Fibroblast of mammary gland (primary cell): ENCODE measurements at places on chromosomes 11 and 22.

DNA sequence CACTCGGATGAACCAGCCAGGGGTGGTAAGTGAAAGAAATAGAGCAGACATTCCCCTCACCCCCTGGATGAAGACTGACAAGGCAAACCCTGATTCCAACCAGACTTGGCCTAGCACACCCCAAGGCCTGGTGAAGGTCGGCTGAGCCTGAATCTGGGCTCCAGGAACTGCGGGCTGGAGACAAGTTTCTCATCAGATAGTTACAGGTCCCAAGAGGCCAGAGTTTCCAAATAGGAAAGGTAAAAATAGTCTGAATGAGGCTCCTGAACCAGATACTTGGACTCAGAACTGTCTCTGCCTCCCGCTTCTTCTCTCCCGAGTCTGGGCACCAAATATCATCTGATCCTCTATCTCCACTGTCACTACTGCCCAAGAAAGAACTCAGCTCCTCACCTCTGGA is 7.8 kb downstream of the ZMAT5 start:
- no peak for DNase-seq

DNA sequence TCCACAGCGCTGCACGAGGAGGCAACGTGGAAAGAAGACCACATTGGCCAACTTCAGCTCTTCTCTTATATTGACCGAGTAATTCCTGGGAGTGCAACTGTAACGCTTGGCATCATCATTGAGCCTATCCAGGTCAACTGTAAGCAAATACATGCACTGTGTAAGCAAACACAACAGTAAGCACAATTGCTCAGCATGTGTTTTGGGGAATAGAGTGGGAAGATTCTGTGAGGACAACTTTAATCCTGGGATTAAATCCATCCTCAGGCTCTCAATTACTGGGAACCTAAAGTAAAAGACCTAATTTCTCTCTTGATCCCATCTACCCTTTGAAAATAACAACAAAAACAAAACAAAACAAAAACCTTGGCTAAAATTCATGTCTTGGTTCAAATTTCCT is 109.5 kb upstream of the DDI1 start:
- DNase-seq, result no peak

DNA sequence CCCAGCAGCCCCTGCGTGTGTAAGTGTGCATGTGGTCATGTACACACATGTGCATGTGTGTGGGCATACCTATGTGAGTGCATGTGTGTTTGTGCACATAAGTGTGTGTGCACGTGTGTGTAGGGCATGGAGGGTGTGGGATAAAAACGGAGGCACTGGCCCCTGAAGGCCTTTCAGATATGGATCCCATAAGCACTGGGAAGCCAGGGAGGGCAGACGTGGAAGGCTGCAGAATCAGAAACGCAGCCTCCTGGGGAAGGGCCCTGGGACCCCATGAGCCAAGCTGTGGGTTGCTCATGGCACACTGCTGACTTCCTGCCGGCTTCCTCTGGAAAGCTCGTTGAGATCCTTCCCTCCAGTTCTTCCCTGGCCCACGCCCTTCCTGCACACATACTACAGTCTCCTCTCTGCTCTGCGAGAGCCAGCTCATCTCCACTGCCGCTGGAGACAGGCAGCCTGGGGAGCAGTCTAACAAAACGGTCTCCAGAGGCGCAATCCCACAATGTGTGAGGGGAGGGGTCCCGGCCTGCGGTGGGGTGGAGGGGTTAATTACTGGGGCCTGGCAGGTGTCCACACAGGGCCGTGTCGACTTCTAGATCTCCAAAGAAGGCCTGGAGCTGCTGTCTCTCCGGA is 435.2 kb upstream of the B3GAT1 start:
- no peak for DNase-seq

DNA sequence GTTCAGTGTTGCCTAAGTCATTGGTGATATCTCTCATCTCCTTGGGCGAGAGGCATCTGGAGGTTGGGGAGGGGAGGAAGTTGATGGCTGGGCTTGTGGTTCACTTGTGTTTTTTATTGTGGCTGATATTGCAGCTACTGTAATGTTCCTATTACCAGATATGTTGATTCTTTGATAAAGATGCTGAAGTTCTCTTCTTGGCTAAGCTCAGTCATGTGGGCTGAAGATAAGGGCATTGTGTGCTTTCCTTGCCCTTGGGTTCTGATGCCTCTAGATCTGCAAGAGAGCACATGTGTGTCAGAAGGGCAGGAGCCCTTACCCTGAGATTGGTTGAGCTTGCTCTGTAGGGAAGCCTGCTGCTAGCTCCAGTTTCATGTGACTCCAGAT is 12.0 kb downstream of the STX3 start:
- DNase-seq, result no peak

DNA sequence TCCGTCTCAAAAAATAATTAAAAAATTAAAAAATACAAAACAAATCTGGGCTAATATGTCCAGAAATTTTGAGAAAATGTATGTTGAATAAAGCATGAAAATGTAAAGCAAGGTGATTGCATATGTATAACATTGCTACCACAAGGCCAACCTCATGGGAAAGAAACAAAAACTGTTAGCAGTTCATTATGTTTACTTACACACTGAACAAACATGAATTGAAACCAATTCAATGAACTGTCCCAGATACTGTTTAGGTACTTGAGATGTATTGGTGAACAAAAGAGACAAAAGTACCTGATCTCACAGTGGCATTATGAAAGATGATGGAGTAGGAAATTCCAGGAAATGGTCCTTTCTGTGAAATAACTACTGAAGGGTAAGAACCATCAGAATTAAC is 43.8 kb upstream of the IGLL5 start:
- no peak for DNase-seq

DNA sequence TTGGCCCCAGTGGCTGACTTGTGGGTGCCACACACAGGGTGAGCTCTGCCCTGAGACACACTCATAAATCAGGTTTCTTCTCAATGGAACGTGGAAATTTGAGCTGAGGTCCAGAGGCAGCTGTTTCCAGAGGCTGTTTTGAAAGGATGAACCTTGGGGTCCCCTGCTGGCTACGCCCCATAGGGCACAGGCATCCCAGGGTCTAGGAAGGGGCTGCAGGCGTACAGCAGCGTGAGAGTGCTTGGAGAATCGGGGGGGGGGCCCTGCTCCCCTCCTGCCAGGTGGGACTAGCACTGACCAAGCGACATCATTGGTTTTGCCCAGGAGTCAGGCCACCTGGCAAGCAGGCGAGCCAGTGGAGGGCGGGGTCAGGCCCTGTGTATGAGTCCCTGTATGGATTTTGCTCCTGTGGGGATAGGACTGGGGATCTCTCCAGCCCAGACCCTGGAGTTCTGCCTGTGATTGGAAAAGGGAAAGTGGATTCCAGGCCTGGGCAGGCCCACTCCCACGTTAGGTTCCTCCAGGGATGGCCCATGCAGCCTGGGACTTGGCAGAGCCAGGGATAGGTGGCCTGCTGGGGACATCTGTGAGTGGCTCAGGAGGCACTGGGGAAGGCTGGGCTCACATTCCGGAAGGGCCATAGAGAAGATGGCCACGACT is 61.0 kb downstream of the FBXO7 start:
- no peak for DNase-seq

GRCh38 chr11:18618342-18619025 is 15.7 kb downstream of the SPTY2D1 start:
- peak; percentile 46 for DNase-seq

- DNase-seq, result no peak
Observed at GRCh38 chr11:104091281-104092096, 55.0 kb downstream of the DDI1 start.

DNA sequence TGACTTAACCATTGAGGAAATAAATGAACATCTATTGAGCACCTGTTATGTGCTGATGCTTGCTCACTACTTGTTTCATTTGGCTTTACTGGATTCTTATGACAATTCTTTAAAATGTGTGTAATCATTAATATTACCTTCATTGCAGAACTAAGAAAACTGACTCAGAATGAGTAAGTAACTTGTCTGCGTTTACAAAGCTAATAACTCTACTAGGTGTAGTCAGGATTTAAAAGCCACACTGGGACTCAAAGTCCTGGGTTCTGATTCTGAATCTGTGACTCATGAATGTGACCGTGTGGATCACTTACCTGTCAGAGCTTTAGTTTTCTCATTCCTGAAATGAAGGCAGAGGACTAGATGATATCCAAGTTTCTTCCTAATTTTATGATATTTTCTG is 23.4 kb upstream of the KIRREL3 start:
- DNase-seq, result no peak

- peak; percentile 5 for DNase-seq
Observed at GRCh38 chr11:33830903-33831648, 56.8 kb upstream of the FBXO3 start.

- DNase-seq, result no peak
Observed at GRCh38 chr22:43242627-43243026, 55.7 kb upstream of the TTLL12 start.

GRCh38 chr22:32846780-32847491 is 45.4 kb downstream of the TIMP3 start:
- DNase-seq, result peak; percentile 31

DNA sequence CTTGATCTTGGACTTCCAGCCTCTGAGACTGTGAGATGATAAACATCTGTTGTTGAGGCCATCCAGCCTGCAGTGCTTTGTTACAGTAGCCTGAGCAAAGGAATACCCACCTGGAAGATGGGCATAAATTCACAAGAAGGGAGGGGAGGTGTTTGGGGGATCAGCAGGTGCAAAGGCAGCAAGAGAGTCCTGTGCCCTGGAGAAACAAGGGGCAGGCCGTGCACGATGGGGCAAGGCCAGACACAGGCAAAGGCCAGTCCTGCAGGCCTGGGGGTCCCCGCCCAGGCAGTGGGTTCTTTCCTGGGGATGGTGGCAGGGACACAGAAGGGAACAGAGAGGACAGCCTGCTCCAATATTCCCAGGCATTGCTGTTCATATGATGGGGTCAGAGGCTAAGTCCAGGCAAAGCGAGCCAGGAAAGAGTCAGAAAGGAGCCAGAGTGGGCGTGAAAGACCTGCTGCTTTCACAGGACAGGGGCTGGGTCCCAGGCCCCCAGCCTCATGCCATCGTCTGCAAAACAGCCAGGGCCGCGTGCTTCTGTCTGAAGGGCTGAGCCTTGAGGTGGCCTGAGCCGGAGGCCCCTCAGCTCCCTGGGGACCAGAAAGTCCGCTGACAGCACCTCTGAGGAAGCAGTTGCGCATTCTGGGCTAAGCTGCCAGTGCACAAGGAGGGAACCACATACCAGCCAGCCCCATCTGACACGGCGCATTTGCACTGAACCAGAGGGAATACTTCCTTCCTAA is 48.8 kb downstream of the MYEOV start:
- no peak for DNase-seq

DNA sequence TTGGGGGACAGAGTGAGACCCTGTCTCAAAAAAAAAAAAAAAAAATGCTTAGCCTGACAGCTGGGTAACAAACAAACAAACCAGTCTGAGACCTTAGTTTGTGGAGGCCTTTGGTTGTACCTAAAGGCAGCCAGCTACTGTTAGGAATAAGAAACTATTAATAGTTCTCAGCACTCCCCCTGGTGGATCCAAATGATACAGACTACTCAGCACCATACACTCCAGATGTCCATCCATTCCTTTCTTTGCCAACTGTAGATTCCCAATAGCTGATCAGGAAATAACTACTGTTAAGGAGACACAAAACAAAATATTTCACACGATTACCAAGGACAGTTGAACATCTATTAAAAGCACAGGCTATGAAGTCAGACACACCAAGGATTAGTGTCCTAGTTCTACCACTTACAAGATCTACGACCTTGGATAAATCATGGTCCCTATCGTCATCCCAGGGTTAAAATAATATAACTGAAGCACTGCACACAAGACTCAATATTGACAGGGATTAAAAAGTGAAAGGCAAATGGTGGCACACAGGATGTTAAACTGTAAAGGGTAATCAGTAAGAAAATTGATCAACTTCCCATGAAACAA is 17.2 kb downstream of the CLDN25 start:
- DNase-seq, result peak; percentile 48

GRCh38 chr11:27837895-27838563 is 137.8 kb upstream of the BDNF start:
- DNase-seq, result no peak

DNA sequence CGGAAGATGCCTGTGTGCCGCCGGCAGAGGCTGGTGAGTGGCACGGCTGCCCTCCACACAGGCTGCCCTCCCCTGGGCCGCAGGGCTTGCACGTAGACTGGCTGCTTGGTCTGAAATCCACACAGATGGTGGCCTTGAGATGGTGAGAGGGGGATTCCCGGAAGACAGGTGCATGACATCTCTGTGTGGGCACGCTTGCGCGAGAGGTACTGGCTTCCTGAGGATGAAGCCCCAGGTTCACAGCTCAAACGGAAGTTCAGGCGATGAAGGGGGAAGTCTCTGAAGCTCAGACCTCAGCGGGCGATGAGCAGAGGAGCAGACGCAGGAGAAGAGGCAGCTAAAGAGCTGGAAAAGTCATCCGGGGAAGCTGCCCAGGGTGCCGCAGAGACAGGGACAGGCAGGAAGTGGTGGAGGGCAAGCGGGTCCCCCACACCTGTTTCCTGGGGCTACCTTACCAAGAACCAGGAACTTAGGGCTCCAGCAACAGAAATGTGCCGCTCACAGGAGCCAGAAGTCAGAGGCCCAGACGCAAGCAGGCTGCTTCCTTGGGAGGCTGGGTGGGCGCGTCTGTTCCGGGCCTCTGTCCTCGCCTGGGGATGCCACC is 7.2 kb downstream of the CRELD2 start:
- DNase-seq, result no peak

GRCh38 chr22:28864878-28865596 is 18.3 kb upstream of the ZNRF3 start:
- no peak for DNase-seq

- DNase-seq, result peak; percentile 48
Observed at GRCh38 chr11:65766535-65766934, 14.2 kb downstream of the AP5B1 start.

GRCh38 chr11:103396237-103396636 is 287.0 kb downstream of the DYNC2H1 start:
- DNase-seq, result no peak

- no peak for DNase-seq
Observed at GRCh38 chr11:130034236-130034635, 31.6 kb upstream of the PRDM10 start.

DNA sequence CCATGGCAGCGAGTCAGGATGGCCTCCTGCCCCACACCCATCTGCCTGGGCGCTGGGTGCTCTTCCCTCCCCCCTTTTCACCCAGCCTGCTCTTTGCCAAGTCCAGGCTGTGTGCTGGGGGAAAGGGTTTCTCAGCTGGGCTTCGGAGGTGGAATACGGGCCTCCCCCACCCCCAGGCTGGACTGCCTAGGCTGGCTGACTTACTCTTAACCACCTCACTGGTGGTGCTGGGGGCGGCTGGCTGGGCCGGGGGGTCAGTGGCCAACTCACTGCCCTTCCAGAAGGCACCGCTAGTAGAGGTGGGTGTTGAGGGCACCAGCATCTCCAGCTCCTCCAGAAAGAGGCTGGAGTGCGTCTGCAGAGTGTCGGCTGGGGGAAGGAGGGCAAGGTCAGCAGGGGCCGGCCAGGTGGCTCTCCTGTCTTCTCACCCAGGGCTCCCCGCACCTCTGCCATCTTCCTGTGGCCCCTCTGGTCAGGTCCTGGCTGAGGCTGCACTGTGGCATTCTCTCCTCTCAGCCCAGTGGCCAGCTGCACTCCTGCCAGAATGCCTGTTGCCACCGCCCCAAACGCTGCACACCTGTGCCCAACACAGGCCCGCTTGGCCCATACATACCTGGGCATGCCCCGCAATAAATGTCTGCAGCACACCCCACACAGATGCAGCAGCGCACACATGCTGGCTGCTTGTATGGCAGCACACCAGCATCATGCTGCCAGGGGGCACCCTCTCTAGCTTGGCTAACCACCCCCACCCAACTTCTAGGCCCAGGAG is 9.7 kb downstream of the PITPNM1 start:
- DNase-seq, result no peak

- DNase-seq, result no peak
Observed at GRCh38 chr11:102476812-102477211, 24.2 kb upstream of the TMEM123 start.

GRCh38 chr11:10909141-10909883 is 51.5 kb upstream of the ZBED5 start:
- DNase-seq, result peak; percentile 59
